ENCODE measurements at places on chromosomes 5 and 9. TPM values are rescaled to one million over a fixed set of nuclear protein-coding genes. Genes with fewer than 3 reads are reported as not detected.

Gene HSPB3
- not detected for total RNA-seq

Gene PHYHD1
- 1.4 TPM for total RNA-seq

Gene SNCAIP
- total RNA-seq, result not detected

Gene EFNA5
- total RNA-seq, result not detected

Gene NIPAL4
- 0.10 TPM for total RNA-seq

Gene INSYN2B
- not detected for total RNA-seq

Gene AGXT2
- not detected for total RNA-seq

Gene PDLIM7
- 56.6 TPM for total RNA-seq

Gene LRRTM2
- not detected for total RNA-seq

Measured in activated CD4-positive, alpha-beta memory T cell treated with anti-CD3 and anti-CD28 coated beads, Interleukin-2, amount 10 ng/mL, durations not matched to agents 7 days and 5 days (primary cell).